ENCODE measurements at places on chromosomes 12 and 14.

- no peak for DNase-seq
Measured at GRCh38 chr12:79063258-79063657, 198.7 kb downstream of the SYT1 start.

DNA sequence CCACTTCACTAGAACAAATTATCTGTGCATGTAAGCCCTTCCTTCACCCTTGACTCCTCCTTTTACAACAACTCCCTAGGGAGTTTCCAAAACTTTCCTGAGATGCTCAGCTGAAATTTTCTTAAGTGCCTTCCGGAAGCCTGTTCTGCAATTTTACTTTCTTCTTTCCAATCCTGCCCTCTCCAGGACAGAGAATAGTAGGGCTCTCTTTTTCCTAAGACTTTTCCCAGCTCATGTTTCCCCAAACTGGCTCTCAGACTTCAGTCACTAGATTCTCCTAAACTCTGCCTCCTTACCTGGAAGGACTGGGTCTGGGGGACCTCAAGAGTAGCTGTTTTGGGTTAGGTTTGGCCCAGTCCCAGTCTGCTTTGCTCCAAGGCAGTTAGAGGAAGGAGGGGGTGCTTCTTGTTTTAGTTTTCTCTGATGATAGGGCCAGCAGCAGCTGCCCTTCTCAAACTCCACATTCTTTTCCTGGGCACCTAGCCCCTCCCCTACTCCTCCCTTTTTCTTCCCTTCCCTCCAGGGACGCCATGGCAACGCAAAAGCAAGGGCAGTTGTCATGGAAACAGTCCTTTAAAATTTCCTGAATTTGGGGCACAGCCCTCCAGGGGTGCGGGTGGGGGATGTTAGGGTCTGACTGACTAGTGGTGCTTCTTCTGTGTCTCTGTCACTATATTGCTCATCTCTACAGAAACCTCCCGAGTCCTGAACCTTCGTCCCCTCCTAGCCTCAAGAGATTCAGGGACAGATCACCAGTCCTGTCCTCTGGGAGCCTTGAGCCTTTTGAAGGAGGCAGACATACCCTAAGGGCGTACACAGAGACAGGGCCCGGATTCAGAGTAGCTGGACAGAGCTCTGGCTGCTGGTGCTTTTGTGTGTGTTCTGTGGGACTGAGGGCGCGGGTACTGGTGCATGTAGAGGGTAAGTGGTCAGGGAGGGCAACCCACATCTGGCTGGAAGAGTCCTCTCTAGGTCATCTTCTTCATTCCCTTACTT is 17.0 kb downstream of the PPP1R1A start:
- DNase-seq: no peak

GRCh38 chr12:77947330-77947729 is 116.6 kb downstream of the NAV3 start:
- DNase-seq: no peak

GRCh38 chr12:8544295-8544694 is 3.6 kb upstream of the CLEC4E start:
- DNase-seq: peak; percentile 78

DNA sequence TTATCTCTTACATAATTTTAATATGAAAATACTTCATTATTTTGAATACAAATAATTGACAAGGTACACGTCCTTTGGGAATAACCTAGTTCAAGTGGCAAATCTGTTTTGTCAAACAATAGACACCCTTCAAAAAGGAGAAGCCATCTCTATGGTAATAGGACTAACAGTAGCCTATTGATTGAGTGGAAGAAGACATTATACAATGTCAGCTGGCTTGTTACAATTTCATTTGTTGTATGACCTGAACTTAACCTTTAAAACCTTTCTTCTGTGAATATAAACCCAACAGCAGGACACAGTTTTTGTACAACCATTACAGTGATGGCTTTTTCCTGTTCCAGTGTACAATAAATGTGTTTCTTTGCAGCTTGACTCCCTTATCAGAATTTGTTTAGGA is 8.1 kb downstream of the TMEM260 start:
- no peak for DNase-seq

DNA sequence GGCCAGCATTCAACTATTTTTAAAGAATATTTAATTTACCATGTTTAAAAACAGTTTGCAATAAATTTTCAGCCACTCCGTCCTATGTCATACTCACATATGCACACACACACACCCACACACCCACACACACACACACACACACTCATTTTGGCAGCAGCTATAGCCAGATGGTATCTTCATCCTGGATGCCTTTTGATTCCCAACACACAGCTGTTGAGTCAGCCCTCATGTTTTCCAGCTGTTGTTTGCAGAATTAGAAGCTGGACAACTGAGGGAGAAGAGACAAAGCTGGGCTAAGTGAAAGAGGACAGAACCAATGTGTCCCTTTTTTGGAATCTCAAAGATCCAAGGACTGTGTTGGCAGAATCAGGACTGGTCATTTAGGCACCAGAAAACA is 80.0 kb upstream of the EGLN3 start:
- no peak for DNase-seq

- peak; percentile 77 for DNase-seq
Measured at GRCh38 chr12:10749700-10750384, 26.7 kb upstream of the YBX3 start.

- DNase-seq: no peak
Measured at GRCh38 chr12:124314766-124315165, 19.9 kb downstream of the RFLNA start.

DNA sequence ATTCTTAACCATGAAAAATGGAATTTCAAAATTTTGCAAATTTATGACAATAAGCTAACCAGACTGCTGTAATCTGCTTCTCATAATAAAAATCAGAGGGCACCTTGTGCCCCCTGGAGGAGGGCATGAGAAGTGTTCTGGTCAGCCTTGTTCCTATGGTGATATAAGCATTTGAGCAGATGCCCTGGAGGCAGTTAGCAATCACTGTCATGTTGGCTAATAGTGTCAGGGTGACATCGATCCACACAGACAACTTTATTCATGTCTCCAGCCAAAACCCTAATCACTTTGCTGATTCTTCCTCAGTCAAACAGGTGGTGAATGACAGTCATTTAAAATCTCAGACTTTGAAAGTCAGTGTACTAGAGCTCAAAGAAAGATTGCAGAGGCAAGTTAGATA is 943.0 kb downstream of the GALC start:
- peak; percentile 5 for DNase-seq

GRCh38 chr12:115840159-115840558 is 437.3 kb downstream of the MED13L start:
- DNase-seq: no peak

- no peak for DNase-seq
Measured at GRCh38 chr14:37253905-37254304, 56.2 kb downstream of the MIPOL1 start.

GRCh38 chr12:123114304-123115083 is 36.4 kb downstream of the PITPNM2 start:
- no peak for DNase-seq

DNA sequence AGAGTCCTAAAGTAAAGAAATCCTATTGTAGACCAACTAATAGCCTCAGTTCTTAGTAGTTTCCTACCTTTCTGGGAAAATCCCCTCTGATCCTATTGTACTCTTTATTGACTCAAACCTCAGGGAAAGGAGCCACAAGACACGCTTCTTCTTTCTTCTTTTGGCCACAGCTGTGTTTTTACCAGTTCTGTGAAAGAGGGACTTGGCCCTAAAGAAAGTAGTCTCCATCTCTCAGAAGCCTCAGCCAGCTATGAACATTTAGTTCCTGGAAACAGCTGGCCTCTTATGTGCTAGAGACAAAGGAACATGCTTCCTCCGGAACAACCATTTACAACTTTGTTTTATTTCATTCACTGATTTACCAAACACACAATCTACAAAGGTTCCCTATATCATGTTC is 66.1 kb upstream of the ARID2 start:
- no peak for DNase-seq

- no peak for DNase-seq
Measured at GRCh38 chr12:85825746-85826145, 10.5 kb downstream of the RASSF9 start.

- DNase-seq: peak; percentile 26
Measured at GRCh38 chr14:23186913-23187654, 3.6 kb upstream of the SLC7A8 start.

GRCh38 chr12:45644541-45644940 is 85.0 kb upstream of the ARID2 start:
- no peak for DNase-seq

DNA sequence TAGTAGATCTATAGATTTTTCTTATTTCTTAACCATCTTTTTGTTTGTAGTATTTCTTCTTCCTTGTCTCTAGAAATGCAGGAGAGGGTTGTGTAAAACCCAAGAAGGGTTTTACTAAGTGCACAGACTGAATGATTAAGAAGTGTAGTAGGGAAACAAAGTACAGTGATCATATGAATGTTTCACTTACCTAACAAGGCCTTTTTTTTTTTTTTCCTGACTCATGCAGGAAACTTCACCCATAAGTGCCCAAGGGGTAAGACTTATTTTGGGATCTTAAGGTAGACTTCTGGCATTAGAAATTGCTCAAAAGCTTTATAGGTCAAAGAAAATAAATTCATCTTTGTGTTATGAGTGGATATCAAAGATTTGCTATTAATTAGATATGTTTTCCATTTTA is 10.2 kb downstream of the SCN8A start:
- DNase-seq: no peak

- no peak for DNase-seq
Measured at GRCh38 chr12:6208130-6208529, 7.9 kb downstream of the CD9 start.

GRCh38 chr14:55238019-55238680 is 33.1 kb upstream of the FBXO34 start:
- DNase-seq: no peak

DNA sequence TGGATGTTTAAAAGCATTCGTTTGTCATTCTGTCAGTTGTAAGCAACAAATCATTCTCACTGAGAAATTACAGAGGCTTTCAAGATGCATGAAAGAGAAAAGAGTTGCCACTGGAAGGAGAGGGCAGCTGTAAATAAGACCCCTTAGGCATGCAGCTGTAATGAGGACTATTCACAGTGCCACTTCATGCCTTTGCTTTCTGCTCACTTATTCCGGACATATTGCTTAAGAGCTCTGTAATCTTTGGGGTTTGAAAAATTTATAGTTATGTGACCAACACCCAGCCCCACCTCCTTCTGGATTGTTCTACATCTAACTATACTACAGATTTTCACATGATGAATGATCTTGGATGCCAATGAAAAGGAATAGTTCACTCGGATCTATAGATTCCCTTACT is 194.8 kb upstream of the DCN start:
- DNase-seq: no peak

- DNase-seq: no peak
Measured at GRCh38 chr14:58709949-58710348, 72.2 kb downstream of the DACT1 start.

- no peak for DNase-seq
Measured at GRCh38 chr14:60346706-60347105, 97.7 kb downstream of the PPM1A start.

DNA sequence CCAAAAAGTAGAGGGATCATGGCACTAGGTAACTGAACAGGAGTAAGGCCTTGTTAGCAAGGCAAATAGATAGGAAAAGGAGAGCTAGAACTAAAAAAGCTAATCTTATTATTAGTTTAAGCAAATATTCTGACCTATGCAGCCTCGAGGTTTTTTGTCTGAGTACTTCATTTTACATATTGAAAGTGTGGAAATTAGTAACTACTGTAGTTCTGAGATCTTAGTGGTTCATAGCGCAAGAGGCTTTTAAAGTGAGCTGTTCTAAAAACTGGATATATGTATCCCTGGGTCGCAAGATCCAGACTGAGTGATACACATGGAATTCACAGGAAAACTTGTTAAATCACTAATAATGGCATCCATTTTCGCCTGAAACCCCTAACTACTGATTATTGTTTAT is 411.0 kb upstream of the SOX5 start:
- no peak for DNase-seq

DNA sequence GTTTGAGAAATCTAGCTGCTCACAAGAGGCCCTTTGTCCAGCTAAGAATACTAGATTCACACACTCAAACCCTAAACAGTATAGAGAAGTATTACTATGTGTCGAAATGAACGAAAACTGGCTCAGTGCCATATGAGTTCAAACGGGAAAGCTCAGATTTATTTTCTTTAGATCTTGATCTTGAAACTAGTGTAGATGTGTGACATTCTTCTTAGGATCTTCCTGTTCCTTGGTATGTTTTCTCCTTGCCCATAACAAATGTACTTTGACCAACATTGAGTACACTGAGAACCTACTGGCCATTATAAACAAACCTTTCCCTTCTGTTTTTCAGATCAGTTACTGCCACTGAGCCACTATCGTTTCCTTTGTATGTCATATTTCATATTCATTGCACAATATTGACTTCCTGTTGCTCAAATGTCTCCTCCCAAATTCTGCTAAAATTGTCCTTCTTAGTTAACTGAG is 21.3 kb downstream of the MYBPC1 start:
- DNase-seq: no peak

DNA sequence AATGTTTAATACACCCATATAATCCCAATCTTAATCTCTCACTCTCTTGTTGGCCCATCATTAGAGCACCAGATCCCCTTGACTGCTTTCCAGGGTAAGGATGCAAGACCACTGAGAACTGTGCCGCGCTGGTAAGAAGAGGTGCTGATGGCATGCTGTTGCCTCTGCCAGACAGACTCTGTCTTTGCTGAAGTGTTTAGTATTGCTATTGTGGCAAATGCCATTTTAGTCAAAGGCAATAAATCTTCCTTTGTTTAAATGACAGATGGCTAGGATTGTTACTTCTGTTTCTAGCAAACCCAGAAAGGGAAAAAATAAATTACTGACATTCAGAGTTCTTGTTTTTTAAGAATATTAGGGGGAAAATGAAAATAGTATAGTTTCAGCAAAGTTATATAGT is 152.3 kb downstream of the MON2 start:
- no peak for DNase-seq

GRCh38 chr12:116060764-116061163 is 216.7 kb downstream of the MED13L start:
- no peak for DNase-seq

DNA sequence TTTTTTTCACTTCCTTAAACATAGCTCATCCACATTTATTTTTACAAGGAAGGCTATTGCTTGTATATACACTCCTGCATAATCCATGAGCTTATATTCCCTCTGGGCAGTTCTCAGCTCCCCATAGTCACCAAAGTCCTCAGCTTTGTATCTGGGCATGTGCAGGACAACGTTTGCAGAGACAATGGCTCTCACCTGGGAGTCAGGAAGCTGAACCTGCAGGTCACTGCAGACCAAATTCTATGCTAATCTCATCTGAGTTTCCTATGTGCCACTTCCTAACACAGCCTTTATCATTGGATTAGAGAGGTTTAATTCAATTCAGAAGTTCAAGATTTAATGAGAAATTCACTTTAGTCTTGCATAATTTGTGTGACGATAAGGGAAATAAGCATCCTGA is 131.5 kb downstream of the KCNK10 start:
- no peak for DNase-seq

- no peak for DNase-seq
Measured at GRCh38 chr14:59303216-59303615, 114.7 kb downstream of the DAAM1 start.

Data from activated CD4-positive, alpha-beta T cell treated with anti-CD3 and anti-CD28 coated beads for 48 hours (primary cell).